SK-N-MC (cell line): ENCODE measurements at places on chromosomes 12 and 14.

GRCh38 chr14:73105050-73105449 lies 31.3 kb upstream of the PSEN1 start:
- DNase-seq, result no peak

DNA sequence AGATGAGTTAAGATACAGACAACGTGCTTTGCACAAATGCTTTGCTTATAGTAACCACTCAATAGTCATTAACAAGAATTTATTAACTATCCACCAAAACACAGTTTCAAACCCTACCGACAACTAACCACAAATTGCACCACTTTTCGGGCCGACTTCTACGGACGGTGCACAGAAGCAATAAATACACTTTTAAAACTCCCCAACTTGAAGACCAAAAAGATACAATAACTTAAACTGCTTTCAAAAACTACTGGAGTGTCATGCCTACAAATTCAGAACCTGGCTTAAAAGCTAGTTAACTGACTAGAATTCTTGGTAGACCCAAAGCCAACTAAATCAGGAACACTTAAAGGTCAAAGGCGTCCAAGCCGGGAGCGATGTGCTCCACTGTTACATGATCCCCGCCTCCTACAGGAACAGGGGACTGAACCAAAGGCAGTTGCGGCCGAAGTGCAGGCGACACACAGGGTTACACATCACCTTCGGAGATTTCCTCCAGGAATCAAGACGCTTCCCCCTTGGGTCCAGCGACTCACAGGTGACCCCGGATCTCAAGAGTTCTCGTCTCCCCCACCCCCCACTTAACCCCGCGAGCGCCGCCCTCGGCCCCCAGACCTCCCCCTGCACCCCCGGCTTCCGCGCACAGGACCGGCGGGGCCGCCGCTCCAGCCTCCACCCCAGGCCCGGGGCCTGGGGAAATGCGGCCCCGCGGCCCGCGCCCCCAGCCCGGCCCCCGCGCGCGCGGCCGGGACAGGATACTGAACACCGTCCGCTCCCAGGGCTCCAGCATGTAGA lies 507 bp downstream of the SPTSSA start:
- no peak for DNase-seq

DNA sequence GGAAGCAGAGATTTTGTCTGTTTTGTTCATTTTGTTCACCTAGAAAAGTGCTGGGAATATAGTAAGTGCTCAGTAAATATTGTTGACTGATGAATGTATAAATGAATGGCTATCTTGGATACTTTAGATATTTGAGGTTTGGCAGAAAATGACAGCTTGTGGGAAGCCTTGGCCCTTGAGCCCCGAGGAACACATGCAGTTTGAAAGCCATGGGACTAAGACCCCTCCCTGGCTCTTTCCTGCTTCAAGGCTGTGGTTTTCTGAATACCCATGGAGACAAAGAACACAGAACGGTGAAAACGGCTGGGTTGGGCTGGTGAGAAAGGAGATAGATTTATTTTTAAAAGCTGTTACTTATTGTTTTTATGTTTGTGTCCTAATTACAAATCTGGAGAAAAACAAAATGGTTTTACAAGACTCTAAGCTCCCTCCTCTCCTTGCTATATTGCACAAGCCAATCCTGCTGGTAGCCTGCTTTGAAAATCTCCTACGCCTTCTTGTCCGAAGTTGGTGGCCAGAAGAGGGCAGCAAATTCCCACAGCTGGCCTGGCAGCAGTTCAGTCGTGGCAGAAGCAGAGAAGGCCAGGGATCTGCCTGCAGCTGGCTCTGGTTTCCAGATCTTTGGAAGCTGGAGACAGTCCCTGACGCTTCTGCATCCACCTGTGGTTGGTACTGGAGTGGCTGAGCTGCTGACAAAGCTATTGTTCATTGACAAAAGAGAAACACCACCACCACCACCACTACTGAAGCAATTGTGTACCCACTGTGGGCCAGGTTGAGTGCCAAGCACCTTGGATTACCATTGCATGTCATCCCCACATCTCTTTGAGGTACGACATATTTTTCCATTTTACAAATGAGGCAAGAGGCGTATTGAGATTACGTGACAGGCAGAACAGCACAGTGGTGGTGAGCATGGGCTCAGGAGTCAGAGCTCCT lies 5.2 kb upstream of the KRT85 start:
- DNase-seq, result no peak

GRCh38 chr14:59313144-59313651 lies 124.7 kb downstream of the DAAM1 start:
- no peak for DNase-seq

GRCh38 chr12:9509464-9510161 lies 98.1 kb downstream of the KLRB1 start:
- DNase-seq, result no peak

DNA sequence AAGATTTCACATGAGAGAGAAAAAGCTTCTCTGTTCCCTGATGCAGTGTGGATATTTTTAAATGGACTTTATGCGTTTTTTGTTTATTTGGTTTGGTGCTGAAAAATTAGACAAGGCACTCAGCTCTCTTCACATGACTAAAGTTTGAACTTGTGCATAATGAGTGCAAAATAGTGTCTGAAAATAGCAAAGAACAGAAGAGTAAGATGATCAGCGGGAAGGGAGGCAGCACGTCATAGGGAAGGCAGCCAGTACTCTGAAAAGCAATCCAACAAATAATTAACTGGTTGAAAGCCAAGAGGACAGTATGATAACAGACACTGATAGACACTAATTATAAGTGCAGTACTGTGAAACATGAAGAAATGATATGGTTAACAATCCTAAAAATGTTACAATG lies 46.6 kb upstream of the CDKN3 start:
- no peak for DNase-seq

DNA sequence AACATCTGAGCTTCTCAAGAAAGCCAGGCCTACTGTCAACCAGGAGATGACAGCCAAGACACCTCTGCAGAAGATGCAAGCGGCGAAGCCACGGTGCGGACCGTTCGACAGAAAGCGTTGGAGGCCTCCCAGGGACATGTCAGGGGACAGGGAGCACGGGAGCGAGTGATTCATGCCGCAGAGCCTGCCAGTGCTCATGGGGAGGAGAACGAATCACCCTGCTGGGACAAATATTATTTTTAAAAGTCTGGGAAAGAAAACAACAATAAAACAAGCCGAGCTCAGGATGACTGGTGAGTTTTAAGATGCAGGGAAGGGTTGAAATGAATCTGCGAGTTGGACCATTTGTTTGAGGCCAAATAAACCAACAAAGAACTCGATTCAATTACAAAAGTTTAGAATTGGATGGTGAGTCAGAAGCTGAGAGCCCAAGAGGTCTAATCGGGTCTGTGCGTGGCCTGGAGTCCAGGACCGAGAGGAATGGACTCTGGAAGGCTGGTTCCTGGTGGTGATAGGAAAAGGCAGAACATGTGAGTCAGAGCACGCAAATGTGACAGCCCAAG lies 91.0 kb downstream of the RBM19 start:
- no peak for DNase-seq

DNA sequence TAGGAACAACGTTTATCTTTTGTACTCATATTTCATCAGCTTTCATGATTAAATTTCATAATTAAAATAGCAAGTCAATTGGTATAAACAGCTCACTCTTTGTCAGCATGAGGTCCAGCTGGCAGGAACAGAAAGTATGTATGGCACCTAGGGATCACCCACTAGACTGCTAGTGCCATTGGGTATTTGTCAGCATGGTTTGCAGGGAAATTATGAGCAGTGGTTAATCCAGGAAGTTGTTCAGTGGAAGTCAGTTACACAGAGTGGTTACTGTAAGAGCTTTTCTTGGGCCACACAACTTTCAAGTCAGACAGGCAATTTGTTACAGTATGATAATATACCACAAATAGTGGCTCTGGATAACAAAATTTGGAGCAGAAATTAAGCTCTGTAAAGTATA lies 340.3 kb upstream of the RGS6 start:
- peak; percentile 55 for DNase-seq

DNA sequence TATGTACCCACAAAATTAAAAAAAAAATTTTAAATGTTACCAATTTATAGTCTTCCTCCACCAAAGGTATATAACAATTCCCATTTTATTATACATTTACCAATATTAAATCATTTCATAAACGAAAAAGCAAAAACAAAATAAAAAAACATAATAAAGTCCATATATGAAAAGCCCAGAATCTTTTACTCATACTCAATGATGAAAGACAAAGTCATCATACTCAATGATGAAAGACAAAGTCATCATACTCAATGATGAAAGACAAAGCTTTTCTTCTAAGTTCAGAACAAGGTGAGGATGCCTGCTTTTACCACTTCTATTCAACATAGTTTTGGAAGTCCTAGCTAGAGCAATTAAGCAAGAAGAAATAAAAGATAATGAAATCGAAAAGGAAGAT lies 28.1 kb downstream of the TMEM116 start:
- DNase-seq, result no peak

GRCh38 chr12:23617749-23618148 lies 331.7 kb downstream of the SOX5 start:
- no peak for DNase-seq

GRCh38 chr14:33631441-33631840 lies 319.4 kb downstream of the EGLN3 start:
- no peak for DNase-seq

DNA sequence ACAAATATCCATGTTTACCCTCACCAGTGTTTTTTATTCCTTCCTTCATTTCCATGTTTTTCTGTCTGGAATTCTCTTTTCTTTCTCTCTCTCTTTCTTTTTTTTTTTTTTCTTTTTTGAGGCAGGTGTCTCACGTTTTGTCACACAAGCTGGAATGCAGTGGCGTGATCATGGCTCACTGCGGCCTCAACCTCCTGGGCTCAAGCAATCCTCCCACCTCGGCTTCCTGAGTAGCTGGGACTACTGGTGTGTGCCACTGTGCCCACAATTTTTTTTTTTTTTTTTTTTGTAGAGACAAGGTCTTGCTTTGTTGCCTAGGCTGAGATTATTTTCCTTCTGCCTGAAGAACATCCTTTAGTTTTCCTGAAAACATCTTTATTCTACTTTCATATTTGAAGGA lies 15.0 kb upstream of the AMIGO2 start:
- no peak for DNase-seq

DNA sequence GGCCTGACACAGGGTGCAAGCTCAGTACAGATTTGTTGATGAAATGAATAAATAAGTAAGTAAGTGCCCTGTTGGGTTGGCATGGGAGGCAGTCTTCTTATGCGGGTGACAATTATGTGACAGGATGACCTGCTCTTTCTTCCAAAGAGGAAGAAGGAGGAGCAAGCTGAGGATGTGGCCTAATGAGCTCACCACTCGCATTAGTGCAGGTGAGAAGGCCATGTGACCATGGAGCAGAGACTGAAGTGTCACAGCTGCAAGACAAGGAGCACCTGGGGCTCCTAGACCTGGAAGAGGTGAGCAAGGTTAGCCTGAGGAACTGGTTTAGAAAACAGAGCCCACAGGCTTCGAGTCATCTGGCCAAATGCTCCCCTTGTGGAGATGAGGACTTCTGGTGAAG lies 34.9 kb downstream of the LRTM2 start:
- no peak for DNase-seq

- no peak for DNase-seq
Observed at GRCh38 chr14:94342334-94342934, 19.3 kb upstream of the SERPINA6 start.

DNA sequence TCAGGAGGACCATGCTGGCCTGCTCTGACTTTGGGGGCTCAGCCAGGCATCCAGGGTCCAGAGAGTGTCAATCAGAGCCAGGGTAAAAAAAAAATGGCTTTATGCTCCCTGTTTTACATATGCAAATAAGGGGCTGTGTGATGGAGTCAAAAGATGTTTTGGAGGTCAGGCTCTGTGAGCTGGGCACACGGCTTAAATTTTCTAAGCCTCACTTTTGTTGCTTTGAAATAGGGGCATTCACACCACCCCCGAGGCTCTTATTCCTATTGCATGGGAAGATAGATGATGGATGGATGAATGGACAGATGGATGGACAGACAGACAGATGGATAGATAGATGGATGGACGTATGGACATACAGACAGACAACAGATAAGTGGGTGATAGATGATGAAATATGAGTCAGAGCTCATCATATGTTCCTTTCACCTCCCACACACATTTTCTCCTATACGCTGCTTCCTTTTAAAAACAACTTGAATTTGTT lies 42.7 kb downstream of the RIN3 start:
- DNase-seq, result no peak

DNA sequence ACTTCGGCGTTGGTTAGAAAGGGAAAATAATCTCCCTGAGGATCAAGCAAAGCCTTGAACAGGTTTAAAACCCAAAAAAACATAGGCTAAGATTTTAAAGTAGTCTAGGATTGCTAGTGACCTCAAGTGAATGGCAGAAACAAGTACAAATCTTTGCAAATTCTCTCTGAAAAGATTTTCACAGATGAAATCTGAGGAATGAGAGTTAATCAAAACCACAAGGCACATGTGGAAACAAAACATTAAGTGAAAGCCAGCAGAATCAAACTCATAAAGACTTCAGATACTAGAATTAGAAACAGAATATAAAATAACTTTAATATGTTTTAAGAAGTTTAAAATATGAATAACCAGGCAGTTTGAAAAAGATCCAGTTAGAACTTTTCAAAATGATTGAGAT lies 52.2 kb upstream of the CFL2 start:
- no peak for DNase-seq

GRCh38 chr12:63508543-63508942 lies 159.8 kb downstream of the DPY19L2 start:
- DNase-seq, result no peak

- no peak for DNase-seq
Observed at GRCh38 chr12:57832966-57833365, 13.6 kb downstream of the CTDSP2 start.

DNA sequence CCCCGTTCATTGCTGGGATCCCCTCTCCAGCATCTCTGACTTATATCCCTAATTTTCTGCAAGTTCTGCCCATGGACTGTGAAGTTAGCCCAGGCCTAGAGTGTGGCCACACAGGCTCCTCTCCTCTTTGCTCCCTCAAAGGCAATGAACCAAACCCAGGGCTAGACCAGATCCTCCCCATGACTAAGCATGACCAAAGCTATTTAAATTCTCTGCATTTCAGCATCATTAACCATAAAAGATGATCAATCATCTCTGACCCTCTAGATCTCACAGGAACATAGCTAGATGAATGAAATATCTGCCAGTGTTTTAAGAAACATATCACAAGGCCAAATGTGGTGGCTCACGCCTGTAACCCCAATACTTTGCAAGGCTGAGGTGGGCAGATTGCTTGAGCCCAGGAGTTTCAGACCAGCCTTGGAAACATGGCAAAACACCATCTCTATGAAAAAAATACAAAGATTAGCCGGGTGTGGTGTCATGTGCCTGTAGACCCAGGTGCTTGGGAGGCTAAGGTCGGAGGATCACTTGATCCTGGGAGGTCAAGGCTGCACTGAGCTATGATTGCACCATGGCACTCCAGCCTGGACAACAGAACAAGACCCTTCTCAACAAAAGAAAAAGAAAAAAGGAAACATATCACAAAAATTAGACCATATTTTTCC lies 2.2 kb upstream of the KRT3 start:
- no peak for DNase-seq

- no peak for DNase-seq
Observed at GRCh38 chr14:89477391-89477790, 60.4 kb upstream of the FOXN3 start.

- no peak for DNase-seq
Observed at GRCh38 chr12:125272383-125272933, 207.2 kb downstream of the AACS start.

- DNase-seq, result no peak
Observed at GRCh38 chr12:6724409-6724797, 557 bp downstream of the COPS7A start.
